ENCODE measurements at places on chromosomes 5 and 9.
A peak's percentile ranks its signal among the peaks of the same experiment; 100 is the strongest.

DNA sequence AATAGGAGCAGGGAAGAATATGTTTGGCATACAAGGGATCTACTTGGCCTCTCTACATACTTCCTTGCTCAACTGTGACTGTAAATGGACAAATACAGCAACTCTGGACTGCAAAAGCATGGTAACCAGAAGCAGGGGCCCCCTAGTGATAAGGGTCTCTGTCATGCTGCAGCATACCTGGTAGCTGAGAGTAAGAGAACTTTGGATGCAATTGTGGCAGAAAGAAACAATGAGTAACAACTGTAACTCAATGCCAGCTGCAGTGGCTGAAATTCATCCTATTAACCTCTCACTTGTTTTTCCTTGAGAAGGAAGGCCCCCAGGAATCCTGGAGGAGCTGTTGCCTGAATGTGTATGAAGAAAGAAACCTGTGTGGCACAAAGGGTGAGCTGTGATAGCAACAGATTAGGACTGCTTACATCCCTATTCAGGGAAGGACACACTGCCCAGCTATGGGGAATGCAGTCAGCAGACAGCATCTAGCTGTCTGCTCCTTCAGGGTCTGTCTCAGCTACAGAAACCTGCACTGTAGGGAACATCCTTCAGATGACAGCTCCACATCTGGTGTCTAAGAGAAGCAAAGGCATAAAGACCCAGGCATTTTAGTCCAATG is 468.1 kb upstream of the ACTBL2 start:
- no peak for DNase-seq

GRCh38 chr5:68243251-68243650 is 27.7 kb downstream of the PIK3R1 start:
- DNase-seq = no peak

- no peak for DNase-seq
These were observed 213.4 kb downstream of the PTTG1 start for GRCh38 chr5:160635046-160635445.

- no peak for DNase-seq
These were observed 188.6 kb downstream of the NR3C1 start for GRCh38 chr5:143214890-143215289.

- no peak for DNase-seq
These were observed 4.8 kb upstream of the PAM start for GRCh38 chr5:102750151-102750834.

DNA sequence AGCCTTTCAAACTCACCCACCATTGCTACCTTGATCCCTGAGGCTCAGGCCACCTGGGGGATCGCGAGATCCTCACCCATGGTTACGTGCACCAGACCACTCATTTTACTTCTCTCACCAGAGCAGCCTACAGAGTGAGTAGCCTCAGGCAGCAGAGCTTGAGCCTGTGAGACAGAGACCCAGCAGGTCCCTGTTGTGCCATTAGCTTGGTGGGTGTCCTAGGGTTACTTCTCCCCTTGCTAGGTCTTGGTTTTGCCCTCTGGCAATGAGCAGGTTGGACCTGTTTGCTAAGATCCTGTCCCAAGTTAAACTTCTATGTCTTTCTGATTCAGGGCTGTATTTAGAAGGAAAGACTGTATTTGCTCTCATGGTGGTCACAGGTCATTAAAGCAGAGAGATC is 21.8 kb downstream of the WHRN start:
- DNase-seq = no peak

- no peak for DNase-seq
These were observed 136.5 kb downstream of the CCDC192 start for GRCh38 chr5:127839496-127840197.

GRCh38 chr9:83285445-83286225 is 222.7 kb upstream of the RASEF start:
- DNase-seq = no peak

DNA sequence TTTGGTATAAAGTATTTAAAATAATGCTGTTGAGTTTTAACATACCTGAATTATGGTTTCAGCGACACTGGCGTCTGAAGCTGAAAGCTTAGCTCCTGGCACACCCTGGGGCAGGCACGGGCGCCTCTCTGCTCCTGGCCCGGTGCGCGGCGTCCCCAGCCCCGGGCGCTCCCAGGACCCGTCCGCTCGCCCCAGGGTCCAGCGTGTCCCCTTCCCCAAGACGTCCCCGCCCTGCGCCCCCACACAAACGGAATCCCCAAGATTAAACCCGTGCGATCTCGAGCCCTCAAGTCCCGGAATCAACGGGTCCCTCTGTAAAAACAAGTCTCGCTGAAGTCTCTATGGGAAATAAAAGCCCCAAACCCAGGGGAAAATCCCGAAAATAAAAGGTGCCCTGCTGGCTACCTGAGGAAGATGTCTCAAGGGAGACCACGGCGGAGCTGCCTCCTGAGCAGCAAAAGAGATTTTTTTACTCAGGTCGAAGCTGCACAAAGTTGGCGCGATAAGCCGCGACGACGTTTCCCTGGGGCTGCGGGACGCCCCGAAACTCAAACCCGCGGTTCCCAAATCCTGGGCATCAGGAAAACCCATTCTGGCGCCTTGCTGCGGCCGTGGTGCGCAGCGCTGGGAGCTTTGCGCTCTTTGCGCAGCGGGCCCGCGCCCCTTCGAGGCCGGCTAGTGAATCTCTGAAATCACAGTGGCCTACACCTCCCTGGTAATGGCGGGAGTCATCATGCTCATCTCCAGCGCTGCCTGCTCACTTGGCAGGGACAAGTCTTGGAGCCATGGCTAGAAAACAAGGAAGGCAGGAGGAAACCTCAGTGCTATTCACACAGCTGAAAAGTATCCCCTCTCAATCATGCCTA is 6.3 kb upstream of the IFNA8 start:
- peak; percentile 17 for DNase-seq

DNA sequence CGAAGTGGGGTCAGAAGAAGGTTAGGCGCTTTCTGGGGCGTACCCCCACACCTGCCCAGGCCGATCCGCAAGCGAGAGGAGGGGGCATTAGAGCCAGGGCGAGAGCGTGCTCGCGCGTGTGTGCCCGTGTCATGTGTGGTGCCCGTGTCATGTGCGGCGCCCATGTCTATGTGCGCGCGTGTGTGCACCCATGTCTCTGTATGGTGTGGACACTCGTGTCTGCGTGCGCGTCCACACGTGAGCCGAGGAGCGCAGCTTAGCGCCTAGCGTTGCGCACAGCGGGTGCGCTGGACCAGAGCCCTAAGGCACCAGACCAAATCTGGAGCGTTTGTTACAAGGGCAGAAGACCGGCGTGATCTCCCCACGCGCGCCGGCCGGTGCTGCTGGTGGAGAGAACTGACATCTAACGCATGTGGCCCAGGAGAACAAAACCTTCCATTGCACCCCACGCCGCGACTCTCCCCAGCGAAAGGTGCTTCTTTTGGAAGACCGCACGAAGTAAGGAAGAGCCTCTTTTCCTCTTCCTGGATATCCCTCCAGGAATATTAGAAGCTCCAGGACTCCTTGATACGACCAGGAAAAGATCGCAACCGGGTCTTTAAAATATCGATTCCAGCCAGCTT is 644 bp downstream of the NIM1K start:
- no peak for DNase-seq

GRCh38 chr9:127803507-127804352 is 1.0 kb downstream of the FPGS start:
- DNase-seq = peak; percentile 27

DNA sequence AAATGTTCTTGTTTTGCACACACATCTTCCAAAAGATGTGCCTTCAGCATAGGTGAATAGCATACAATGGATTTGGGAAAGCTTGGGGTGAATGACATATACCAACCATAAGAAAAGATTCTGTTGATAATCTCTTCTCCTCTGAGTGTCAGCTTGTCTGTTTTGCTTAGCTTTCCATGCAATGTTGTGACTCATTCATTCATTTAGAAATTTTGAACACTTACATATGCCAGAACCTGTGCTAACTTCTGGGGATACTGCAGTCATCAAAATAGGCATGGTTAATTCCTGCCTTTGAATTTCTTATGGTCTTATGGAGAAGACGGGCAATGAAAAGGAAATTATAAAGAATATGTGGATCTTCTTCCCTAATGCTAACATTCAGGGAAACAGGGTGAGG is 14.1 kb downstream of the ADRB2 start:
- DNase-seq = peak; percentile 24

- no peak for DNase-seq
These were observed 23.1 kb upstream of the MED10 start for GRCh38 chr5:6401410-6401809.

DNA sequence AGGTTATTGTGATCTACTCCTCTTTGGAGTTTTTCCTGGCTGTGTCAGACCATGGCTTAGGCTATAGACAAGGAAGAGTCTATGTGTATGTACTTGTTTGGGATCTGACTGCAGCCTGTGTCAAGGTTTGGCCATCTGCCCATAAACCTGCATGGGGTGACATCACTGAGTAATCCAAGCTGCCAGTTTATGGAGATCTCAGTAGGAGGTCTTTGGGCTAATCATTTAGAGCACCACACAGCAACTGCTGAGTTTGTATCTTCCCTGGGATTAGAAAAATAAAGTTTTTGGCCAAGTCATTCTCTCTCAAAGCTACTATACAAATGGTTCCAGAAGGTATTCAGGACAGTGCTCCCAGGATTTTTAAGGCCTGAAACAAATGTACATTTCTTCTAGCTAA is 65.5 kb upstream of the HSPB3 start:
- DNase-seq = peak; percentile 96

DNA sequence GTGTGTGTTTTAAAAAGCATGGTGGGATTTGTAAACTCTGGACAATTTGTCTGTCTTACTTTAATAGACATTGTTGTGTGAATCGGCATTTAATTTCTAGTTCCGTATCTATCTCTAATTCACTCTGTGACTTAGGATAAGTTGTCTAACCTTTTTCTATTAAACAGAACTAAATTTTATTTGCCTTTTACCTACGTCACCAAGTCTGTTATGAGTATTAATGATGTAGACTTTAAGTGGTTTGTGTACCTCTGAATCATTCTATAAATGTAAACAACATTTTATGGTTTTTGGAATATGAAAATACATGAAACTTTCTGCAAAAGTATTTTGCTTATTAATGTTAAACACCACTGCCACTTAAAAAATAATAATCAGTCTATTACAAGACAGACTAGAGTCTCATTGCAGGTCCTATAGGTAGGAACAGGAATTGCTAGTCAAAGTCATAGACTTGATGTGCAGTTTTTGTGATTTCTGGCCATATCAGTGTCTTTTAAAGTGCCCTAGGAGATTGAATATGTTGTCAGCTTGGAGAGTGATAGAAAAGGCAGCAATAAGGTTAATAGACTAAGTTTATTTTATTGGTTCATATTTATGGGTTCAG is 5.6 kb downstream of the RBM27 start:
- no peak for DNase-seq
